Left colon (tissue), 2 donors: ENCODE measurements at places on chromosomes 6 and 20. TPM values are rescaled to one million over a fixed set of nuclear protein-coding genes. Genes with fewer than 3 reads are reported as not detected.
A peak's percentile ranks its signal among the peaks of the same experiment; 100 is the strongest.

- DNase-seq = no peak
Measured at GRCh38 chr6:46136831-46137230, 7.0 kb downstream of the ENPP4 start.

DNA sequence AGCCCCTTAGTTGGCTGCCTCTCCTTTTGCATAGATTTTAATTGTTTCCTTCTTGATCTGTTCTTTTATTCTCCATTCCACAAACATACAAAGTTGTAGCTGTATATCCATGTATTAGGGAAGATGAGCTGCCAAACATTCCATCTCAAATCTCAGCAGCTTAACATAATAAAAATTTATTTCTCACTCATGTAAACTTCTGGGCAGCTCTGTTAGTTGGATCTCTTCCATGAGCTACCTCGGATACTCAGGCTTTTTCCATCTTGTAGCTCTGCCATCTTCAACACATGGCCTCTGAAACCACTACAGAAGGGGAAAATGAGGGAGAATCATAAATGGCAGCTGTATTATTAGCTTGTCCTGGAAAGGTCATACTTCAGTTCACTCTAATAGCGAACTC is 149.4 kb upstream of the BMP2 start:
- no peak for DNase-seq

BEND6 gene
- 0.53 TPM for total RNA-seq

DNA sequence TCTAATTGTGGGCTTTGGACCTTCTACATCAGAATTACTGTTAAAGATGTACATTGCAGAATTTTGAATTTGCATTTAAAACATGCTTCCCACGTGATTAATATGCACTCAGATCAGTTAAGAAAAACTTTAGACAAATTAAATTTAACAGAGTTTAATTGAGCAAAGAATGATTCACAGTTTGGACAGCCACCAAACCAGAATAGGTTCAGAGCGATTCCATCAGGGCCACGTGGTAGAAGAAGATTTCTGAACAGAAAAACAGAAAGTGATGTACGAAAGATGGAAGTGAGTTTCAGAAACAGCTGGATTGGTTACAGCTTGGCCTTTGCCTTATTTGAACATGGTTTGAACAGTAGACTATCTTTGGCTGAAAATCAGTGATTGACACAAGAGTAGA is 704.2 kb upstream of the MAP3K7 start:
- no peak for DNase-seq

- DNase-seq = no peak
Measured at GRCh38 chr20:4656491-4656890, 65.2 kb upstream of the PRND start.

- DNase-seq = peak; percentile 48
Measured at GRCh38 chr6:108732091-108732870, 115.9 kb upstream of the ARMC2 start.

BRPF3 gene
- 75.6 TPM for total RNA-seq

GRCh38 chr6:1636971-1637871 is 27.5 kb downstream of the FOXC1 start:
- no peak for DNase-seq

DNA sequence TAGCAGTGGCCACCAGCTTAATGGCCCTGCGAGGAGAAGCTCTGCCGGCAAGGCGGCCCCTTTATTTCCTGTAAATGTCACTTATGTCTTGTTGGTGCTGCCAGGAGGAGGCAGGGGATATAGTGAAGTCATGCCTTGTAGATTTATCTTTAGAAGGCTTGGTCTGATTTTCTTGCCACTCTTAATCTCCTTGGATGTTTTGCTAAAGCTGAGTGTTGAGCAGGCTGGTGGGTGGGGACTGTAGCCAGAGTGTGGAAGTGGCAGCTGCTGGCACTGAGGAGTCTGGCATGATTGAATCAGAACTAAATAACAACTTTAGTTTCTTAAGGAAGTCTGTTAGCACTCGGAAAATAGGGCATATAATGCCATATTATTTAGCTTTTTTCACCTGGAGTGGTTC is 77.9 kb downstream of the PHF20 start:
- no peak for DNase-seq

SYCP2L gene
- 0.18 TPM for total RNA-seq

DNA sequence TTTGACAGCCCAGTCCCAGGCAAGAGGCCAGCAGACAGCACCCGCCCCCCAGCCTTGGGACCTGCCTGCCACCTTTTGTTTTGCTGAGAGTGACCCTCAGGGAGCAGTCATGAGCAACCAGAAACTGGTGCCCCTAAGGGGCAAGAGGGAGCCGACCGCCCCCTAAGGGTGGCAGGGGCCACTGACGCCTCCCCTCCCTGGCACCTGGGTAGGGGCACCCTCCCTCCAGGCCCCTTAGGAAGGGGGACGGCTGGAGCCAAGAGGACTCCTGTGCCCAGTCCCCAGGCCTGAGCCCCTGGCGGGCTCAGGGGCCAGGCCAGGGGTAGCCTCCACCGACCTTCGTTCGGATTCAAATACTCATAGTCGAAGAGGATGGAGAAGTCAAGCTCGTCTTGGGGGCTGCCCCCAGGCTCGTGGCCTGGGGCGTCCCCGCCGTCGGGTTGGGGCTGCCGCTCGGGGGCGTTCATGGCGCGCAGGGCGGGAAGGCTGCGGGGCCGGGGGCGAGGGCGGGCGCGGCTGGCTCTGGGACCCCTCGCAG is 417 bp downstream of the NFATC2 start:
- peak; percentile 52 for DNase-seq

COL11A2 gene
- total RNA-seq = 0.45 TPM

- peak; percentile 67 for DNase-seq
Measured at GRCh38 chr20:62598761-62599194, 43.5 kb upstream of the SLCO4A1 start.

GRCh38 chr20:45796337-45797065 is 4.7 kb downstream of the DNTTIP1 start:
- no peak for DNase-seq

GRCh38 chr20:6173481-6173880 is 50.7 kb upstream of the FERMT1 start:
- no peak for DNase-seq

- no peak for DNase-seq
Measured at GRCh38 chr6:75579951-75580350, 21.7 kb upstream of the SENP6 start.

GRCh38 chr20:51486197-51487005 is 56.1 kb downstream of the NFATC2 start:
- no peak for DNase-seq

IDH3B gene
- total RNA-seq = 144 TPM

DNA sequence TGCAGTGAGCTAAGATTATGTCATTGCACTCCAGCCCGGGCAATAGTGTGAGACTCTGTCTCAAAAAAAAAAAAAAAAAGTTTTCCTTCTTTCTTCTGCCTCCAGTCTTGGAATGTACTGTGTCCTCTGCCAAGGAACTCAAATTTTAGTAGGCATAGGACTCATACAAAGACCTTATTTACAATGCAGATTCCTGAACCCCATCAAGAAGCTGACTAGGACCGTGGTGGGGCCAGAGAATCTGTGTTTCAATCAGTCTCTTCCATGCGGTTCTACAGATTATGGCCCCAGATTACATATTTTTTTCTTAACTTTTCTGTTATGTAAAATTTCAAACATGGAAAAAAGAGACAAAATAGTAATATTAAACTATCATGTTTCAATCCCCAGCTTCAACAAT is 29.8 kb upstream of the PIM1 start:
- DNase-seq = no peak

DCDC2 gene
- 2.1 TPM for total RNA-seq

DNA sequence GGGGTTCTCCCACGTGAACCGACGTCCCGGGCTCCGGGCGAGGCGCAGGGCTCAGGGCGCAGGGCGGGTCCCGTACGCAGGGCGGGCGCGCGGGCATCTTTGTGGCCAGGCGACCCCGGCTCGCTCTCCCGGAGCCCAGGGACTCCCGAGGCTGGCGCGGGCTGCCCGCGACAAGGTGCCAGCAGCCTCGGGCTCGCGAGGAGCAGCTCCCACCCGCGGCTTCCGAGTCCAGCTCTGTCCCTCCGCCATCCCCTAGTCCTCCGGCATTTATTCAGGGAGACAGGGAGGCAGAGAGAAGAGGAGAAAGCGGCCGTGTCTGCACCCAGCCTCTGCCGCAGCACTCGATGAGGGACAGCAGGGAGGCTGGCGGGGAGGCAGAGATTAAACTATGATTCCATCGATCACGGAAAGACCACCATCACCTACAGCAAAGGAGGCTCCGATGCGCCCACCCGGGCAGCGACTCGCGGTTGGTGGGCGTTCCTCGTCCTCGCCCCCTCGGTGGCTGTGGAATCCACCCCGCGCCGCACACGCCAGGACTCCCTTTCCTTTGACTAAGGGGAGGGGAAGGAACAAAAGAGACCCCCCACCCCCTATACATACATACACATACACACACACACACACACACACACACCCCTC is 1.1 kb downstream of the RGS17 start:
- DNase-seq = no peak

AFDN gene
- total RNA-seq = 194 TPM

SMOC2 gene
- total RNA-seq = 14.4 TPM

DNA sequence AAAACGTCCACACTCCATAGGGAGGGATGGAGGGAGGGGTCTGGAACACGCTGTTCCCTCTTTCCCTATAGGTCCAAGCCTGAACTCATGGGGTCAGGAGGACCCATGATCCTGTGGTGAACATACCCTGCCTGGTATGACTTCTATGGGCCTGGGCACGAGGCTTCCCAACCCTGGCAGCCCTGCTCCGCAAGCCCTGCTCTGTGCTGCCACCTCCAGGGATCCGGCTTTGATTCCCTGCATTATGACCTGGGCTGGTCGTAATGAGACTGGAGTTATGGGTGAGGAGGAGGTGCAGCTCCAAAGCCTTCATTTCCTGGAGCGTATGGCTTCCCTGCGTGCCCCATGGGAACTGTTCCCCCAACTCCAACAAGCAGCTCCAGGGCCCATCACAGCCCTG is 54.9 kb downstream of the CDH22 start:
- DNase-seq = peak; percentile 33

DNA sequence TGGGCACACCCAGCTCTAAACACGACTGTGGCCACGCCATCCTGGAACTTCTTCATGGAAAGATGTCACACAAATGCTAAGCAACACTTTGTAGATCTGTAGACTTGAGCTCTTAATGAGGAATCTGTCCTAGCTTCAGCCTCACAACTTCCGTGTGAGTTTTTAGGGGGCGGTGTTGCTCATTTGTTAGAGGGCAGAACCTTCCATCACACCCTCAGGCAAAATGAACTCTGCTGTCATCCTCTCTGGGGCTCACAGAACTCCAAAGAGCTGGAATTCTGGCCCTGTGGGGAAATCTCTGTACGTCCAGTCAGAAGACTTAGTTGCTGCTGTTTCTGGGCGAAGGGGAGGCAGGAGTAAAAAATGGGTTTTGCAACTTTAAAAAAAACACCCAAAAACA is 49.8 kb downstream of the NRN1 start:
- no peak for DNase-seq

DNA sequence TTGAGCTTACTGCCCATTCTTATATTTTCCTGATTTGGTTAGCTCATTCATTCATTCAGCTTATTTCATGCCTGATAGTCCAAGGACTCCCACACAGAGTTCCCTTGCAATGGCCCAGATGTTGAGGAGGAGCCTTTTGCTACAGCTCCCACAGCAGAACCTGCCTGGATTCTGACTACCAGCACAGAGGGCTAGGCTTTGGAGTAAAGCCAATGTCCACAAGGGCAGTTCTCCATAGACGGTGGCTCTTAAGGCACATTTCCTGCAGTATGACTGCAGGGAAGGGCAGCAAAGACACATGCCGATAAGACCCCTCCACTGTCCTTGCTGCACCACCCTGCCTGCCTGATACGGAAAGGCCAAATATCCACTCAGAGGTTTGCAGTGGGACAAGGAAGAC is 112.3 kb upstream of the SYNDIG1 start:
- no peak for DNase-seq

DNA sequence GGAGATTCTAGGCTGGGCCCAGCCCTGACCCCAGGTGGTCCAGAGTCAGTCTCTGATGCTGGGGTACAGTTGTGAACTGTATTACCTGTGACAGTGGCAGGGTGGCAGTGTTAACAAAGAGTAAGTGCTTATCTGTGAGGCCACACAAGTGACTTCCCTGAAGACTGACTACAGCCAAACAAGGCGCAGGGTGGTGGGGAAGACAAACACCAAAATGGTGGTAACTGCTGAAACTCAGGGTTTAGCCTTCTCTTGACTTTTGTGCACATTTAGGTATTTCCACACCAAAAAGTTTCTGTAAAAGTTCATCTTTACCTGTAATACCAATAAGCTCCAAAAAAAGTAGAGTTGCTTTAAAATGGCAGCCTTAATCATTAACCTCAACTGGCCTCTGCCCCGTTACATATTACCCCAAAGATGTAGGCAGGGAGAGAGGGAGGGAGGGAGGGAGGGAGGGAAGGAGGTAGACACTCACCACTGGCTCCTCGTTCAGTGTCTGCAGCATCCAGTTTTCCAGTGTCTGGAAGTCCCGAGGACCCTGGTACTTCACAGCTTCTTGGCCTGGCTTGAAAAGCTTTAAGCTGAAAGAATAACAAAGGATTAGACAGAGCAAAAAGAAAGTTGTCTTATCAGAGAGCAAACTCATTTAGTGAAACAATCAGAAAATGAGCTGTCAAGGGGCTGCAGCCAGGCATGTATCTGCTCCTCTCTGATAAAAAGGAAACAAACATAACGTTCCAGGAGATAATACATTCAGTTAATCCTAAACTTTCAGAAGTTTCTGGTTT is 11.3 kb downstream of the TXNDC5 start:
- peak; percentile 32 for DNase-seq

GRCh38 chr20:50610212-50610718 is 81.1 kb downstream of the RIPOR3 start:
- no peak for DNase-seq

- DNase-seq = no peak
Measured at GRCh38 chr20:19820555-19821211, 62.6 kb downstream of the RIN2 start.

KHDRBS2 gene
- total RNA-seq = 0.46 TPM

THBD gene
- 7.0 TPM for total RNA-seq

SLC16A10 gene
- total RNA-seq = 4.0 TPM

DNA sequence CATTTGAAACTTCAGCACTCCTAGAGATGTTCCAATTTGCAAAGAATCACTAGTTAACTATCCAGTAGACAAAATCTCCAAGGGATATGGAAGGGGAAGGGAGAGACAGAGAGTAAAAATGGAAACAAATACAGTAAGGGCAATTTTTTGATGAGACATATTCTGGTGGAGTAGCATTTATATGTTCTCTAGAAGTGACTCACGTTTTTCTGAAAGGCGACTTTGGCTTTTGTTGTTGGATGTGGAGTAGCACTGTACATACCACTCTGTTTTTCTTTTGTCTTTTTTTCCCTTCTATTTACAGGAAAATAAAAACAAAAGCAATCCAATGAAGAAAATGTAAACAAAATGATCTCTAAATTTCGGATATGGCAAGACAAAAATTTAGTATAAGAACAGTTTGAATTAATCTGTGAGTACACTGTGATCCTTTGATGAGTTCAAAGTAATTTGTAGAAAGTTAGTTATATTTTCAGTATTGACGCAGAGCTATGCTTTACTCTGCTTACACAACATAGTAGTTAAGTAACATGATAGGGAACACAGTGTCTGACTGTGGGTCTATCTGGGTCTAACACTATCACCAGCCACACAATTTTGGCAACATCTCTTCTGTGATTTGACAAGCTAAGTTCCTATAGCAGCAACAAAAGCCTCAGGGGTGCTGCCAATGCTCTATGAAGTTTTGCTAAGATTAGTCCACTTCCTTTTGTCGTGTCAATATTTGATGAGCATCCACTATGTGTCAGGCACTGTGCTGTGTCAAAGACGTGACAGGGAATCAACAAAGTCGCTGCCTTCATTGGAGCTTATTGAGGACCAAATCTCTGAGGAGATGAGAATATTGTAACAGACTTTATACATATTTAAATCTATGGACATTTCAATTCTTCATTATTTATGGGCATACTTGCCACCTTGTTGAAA is 27.3 kb upstream of the TAGAP start:
- DNase-seq = no peak

GRCh38 chr6:36399970-36400369 is 12.5 kb upstream of the ETV7 start:
- DNase-seq = no peak

OR12D3 gene
- total RNA-seq = not detected
